ENCODE measurements at places on chromosomes 2 and 18.
A peak's percentile ranks its signal among the peaks of the same experiment; 100 is the strongest.

DNA sequence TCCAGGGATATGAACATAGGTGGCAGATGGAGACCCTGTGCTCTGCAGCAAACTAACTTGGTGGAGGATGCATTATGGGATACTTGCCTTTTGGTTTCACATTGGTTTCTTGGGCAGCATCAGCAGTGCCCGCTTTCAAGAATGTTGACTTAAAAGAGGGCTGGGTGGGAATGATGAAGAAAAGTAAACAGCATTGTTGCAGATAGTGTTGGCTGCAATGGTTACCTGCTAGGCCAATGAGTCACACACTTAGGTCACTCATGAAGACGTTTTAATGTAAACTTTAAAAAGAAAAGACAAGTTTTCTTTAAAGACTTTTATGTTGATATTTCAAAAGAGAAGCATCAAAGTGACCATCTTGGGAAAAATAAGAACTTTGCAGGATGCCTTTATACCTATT lies 26.1 kb upstream of the FAM237A start:
- no peak for DNase-seq

DNA sequence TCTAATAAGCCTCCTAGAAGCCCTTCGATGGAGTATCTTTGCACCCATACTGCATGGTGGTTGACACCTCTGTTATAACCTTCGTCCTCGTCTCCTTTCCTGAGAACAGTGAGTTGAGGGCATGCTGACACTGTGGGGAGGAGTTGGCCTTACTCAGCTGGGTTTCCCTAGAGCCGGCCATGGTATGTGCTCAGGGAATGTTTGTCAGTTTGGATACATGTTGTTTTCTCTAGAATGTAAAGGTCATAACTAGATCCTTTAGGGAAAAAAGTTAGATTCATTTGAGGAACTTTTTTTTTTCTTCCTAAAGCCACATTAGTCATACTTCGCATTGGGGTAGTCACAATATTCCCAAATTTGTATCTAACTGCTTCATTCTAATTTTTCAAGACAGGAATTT lies 106.0 kb upstream of the FOSL2 start:
- DNase-seq = no peak

GRCh38 chr2:142951190-142952007 lies 73.9 kb downstream of the KYNU start:
- no peak for DNase-seq

GRCh38 chr2:178550352-178550751 lies 70.1 kb downstream of the PLEKHA3 start:
- DNase-seq = no peak

GRCh38 chr18:62381373-62381772 lies 56.3 kb downstream of the TNFRSF11A start:
- no peak for DNase-seq

- no peak for DNase-seq
Measured at GRCh38 chr18:58263055-58263957, 219.3 kb downstream of the NEDD4L start.

- no peak for DNase-seq
Measured at GRCh38 chr18:79877163-79878091, 74.0 kb downstream of the SLC66A2 start.

DNA sequence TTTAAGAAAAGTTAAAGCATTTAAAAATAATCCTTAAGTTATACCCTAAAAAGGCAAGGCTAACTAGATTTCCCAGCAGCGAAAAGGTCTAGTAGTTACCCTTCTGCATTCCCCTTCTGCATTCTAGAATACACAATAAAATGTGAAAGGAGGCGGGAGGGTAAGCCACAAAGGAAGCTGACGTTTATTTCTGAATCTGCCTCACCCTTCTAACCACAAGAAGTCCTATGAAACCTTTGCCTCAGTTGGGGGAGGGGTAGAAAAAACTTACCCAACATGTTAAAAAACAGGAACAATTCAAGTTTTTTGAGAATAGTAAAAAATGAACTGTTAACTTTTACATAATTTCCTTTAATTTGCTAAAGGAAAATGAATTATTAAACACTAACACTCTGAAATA lies 11.3 kb downstream of the STK17B start:
- DNase-seq = no peak

- no peak for DNase-seq
Measured at GRCh38 chr18:73099759-73100158, 232.0 kb upstream of the NETO1 start.

DNA sequence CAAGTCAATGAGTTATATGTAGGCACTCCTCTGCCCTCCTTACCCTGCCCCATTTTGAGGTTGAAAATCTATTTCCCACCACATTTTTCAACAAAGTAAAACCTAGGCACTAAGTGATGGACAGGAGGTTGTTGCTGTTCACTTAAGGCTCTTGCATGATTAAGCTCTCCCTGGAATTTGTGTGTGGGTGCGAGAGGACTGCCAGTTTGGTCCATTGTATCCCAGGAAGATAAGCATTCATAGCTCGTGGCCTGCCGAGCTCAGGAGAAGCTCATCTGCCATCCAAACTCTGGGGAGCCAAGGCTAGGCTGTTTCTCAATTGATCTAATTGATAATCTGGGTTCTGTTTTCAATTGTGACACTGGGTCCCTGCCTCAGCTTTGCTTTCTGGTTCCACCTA lies 4.7 kb upstream of the MAP4K4 start:
- DNase-seq = no peak

DNA sequence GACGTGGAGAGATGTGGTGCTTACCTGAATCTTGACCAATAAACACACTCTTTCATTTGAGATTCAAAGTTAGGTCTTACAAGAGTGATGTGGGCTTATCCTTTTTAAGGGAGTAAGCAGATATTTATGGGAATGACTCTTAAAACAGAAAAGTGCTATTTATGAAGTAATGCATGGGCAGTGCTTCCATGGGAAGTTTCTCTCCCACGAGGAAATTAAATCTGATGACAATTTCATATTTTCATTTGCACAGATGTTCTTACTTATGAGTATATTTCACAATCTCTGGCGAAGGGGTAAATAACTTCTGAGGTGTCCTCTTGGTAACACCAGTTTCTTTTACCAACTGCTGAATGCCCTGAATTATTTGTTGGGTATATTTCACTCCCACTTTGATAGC lies 21.0 kb downstream of the PNPT1 start:
- DNase-seq = no peak

DNA sequence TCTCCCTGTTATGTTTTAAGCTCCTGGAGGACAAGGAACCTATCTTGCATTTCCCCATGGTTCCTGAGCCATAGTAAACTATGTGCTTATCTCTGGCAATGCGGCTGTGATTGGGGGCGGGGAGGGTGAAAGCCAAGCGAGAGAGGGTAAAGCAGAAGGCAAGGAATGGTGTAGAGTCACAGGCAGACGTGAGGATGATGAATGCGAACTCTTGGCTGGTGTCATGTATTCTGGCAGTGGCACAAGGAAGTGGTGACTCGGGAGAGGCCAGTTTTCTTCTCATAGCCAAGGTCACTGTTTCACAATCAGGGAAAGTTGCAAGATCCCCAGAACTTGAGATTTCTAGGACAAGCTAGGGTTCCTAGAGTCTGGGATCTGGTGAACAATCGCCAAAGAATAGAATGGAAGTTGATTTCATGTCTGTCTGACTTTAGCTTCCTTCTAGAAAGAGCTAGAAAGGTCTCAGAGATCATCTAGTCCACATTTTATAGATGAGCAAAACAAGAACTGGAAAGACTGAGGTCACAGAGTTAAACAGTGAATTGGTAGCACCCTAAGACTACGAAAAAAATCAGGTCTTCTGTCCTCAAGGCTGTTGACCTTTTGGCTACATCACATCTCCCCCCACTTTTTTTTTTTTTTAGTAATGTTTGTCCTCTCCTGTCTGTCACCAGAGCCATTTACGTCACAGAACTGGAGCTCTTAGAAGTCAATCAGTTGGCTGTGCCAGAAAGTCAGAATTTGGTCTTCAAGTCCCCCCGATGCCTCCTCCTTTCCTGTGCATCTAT lies 137.0 kb downstream of the BCL11A start:
- DNase-seq = no peak

GRCh38 chr18:57210107-57210715 lies 63.3 kb downstream of the BOD1L2 start:
- DNase-seq = no peak

DNA sequence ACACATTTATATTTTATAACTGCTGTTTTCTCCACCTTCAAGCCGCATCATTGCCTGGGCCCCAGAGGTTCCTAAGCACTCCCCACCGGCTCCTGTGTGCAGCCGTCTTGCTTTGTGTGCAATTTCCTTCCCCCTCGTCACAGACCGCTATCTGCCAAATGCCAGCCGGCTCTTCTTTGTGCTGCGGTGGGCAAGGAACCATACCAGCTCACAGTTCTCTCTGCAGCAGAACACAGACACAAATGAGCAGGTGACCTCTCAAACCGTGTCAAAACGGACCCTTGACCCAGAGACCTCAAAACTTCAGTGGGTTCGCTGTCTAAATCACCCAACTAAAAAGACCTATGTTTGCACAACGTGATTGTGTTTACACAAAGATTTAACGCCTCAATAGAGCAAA lies 58.2 kb downstream of the KLF7 start:
- DNase-seq = peak; percentile 45

- peak; percentile 3 for DNase-seq
Measured at GRCh38 chr2:79935771-79936657, 368.5 kb downstream of the LRRTM1 start.

DNA sequence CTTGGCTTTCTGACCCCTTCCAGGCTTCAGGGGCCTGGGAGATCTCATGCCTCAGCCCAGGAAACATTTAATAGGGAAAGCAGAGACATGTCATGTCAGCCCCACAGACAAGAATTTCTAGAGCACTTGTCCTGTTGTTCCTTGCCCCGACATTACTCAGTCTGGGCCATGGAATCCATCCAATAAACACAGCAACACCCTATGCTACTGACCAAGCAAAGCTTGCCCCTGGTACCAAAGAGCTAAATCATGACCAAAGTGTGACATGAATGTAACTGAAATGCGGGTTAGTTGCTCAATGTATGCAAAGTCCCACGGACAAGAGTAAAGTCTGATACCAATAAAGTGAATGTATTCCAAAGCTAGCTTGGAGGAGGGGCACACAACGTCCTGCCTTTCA lies 35.1 kb downstream of the EHD3 start:
- no peak for DNase-seq

DNA sequence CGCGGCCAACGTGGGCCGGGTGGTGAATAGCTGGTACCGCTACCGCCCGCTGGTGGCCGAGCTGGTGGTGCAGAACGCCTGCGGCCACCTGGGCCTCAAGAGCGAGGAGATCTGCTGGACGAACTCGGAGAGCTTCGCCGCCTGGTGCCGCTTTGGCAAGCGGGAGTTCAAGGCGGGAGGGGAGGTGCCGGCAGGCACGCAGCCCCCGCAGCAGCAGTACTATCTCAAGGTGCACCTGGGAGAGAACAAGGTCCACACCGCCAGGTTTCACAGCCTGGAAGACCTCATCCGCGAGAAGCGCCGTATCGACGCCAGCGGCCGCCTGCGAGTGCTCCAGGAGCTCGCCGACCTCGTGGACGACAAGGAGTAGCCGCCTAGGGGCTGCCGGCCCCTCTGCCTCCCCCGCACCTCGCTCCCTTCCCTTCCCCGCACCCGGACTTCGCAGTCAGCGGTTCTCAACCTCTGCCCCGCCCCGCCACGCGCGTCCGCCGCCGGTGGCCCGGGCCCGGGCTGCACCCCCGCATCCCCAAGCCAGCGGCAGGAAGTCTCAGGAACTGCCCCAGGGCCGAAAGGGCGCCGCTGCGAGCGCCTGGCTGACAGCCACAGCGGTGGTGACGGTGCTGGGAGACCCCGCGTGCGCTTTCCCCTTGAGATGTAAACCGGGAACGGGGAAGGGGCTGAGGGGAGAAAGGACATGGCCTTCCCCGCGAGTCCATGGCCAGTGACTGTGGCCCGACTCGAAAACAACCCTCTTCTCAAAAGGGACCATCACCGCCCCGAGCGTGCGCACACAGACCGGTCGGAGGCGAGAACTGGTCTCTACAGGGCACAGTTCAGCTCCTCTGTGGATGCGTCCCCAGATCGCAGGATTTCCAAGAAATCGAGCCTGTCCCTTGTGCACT lies 2.2 kb downstream of the LRATD1 start:
- DNase-seq = no peak

DNA sequence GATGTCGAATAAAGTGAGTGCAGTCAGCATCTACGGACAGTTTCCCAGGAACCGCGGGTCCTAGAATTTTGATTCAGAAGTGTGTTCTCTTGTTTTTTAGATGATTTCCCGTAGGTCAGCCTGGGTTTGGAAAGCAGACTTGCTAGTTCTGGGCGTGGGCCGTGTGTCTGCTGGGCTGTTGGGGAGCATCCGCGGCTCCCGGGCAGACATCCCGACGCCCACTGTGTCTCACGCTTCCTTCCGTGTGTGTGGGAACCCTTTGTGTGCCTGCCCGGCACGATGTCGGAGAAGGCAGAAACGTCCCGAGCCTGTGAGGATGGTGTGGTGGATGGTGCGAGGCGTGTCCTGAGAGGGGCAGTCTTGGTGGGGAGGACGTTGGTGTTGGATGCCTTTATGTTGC lies 18.4 kb downstream of the CTDP1 start:
- no peak for DNase-seq

- no peak for DNase-seq
Measured at GRCh38 chr18:56167366-56167765, 471.0 kb downstream of the TXNL1 start.

- no peak for DNase-seq
Measured at GRCh38 chr2:74000666-74001065, 16.0 kb downstream of the TET3 start.

- no peak for DNase-seq
Measured at GRCh38 chr18:76391038-76391437, 104.0 kb downstream of the ZNF516 start.

- no peak for DNase-seq
Measured at GRCh38 chr18:62880673-62881364, 165.5 kb downstream of the PHLPP1 start.

DNA sequence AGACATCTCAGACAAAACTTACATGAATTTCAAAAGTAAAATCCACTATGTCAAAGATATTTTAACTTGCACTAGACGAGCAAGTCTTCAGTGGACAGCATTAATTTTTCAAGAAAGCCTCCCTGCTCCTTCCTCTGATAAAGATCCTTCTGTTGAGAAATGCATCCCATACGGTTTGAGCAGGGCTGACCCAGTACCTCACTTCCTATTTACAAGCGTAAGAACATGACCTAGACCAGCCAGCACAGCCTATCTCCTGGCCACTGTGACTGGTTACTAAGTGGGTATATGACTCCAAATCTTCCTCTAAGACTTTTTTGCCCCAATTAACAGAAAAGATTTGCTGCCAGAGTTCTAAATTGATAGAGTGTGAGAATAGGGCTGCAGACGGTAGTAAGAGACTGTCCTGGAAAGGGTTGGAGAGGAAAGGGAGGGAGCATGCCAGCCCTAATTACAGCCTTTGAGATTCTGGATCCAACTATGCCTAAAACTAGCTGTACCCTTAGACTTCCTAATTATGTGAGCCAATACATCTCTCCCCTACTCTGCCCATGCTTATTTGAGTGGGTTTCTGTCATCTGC lies 108.4 kb downstream of the PRELID3A start:
- no peak for DNase-seq

- no peak for DNase-seq
Measured at GRCh38 chr2:207783514-207783913, 13.8 kb upstream of the FZD5 start.

DNA sequence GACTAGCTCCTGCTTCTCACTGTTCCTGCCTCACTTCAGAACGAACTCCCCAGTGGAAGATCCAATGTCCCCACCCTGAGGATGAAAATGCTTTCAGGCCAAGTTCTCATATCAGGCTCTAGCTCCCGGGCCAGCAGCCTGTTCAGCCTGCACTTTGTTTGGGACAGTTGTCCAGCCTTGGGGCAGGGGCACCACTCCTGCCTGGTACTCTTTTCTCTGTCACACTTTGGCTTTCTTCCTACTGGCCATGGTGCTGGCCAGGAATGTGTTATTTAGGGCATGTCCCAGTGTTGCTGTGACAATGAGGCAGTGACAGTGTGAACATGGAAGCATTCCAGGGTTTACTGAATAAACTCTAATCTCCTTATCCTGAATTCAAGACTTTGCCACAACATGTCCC lies 154.1 kb downstream of the GALNT14 start:
- no peak for DNase-seq
